Activated T-helper 1 cell treated with anti-CD3 and anti-CD28 coated beads, Interleukin-2, amount 50 U/mL, for 16 hours (primary cell): ENCODE measurements at places on chromosomes 11 and 22.

GRCh38 chr22:39623603-39624500 is 53.3 kb downstream of the CACNA1I start:
- DNase-seq: no peak

GRCh38 chr11:13954591-13954990 is 7.9 kb upstream of the SPON1 start:
- no peak for DNase-seq

DNA sequence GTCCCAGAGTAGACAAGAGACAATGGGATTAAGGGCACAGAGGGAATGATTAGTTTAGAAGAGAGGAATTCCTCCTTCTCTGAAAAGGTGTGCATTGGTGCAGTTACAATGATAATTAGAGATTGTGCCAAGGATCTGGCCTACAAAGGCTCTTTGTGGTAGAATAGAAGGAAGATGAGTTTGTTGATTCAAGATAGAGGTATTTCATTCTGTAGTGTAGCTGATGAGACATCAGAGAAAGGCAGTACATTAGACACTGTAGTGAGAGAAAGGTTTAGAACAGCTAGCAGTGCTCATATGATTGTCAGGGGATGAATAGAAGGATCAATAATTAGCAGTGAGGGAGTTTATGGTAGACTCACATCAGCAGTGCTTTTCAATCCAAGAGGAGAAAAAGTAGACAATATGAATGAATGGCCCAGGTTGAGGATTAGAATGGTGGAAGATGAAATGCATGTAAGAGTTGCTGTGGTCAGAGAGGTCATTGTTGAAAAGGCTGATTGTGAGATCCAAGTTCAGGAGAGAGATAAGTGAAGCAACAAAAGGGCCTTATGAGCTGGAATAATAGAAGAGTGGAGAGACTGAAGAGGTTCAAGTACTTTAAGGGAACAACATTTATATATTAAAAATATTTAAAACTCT is 28.9 kb downstream of the SIK2 start:
- DNase-seq: no peak

- no peak for DNase-seq
These were observed 27.8 kb downstream of the PIK3C2A start for GRCh38 chr11:17179970-17180369.

DNA sequence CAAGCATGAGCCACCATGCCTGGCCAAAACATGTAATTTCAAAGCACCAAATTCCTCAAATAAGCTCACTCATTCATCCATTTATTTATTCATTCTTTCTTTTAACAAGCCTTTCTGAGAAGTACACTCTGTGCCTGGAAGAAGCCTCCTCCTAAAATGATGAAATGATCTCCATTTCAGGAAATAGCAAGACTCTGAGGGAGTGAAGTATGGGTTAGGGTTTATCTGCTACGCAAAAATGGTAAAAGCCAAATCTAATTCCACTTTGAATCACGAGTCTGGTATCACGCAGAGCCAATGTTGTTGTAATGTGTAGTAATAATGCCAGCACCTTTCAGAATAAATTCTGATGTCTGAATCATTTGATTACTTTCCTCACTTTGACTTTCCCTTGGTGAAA is 1041.8 kb downstream of the LRRC4C start:
- DNase-seq: no peak

DNA sequence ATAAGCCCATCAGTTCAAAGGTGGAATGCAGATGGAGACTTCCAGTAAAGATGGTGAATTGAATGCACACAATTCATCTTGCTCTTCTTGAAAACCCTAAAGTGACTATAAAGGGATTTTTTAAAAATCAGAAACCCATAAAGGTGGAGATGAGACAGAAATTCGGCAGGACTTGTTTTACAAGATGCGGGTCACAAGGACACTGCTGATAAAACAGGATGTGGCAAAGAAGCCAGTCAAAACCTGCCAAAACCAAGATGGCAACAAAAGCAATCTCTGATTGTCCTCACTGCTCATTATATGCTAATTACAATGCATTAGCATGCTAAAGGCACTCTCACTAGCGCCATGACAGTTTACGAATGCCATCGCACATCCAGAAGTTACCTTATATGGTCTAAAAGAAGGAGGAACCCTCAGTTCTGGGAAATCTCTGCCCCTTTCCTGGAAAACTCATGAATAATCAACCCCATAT is 137.1 kb downstream of the NECTIN1 start:
- DNase-seq: no peak

DNA sequence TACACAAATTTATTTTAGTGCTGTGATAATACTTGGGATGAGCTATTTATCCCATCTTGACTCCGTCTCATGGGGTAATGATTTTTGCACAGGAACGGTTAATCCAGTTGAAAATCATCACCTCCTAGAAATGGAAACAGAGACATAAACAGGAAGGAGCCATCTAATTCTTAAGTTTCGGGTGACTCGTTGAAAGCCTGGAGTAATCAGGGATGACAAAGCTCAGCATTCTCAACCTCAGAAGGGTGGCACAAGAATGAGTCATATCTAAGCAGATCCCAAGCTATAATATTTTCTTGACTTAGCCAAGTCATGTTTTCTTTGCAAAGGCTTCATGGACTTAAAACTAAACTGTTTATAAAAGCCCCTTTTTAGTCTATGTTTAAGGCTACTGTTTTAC is 280.8 kb upstream of the CCDC90B start:
- no peak for DNase-seq

DNA sequence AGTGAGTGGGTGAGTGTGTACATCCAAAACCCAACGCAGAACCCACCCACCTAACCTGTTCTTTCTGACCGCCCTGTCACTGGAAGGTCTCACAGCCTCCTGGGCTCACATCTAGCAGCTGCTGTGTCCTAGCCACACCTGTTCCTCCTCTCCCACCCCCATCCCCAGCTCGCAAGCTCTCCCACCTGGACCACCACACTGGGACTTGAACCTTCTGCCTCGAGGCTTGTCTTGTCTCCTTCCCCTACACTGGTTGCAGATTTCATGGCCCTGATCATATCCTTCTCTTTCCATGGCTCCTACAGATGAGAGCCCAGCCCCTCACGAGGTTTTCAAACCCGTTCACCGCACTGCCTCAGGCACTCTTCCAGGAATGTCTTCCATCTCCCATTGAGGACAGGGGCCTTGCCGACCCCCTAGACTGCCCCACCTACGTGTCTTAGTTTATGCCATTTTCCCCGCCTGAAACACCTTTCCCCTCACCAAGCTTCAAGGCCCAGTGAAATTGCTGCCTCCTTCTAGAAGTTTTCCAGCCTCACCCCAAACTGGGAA is 6.7 kb downstream of the IFITM10 start:
- DNase-seq: no peak
